Activated CD8-positive, alpha-beta memory T cell treated with anti-CD3 and anti-CD28 coated beads for 1 hour (primary cell): ENCODE measurements at places on chromosomes 6 and 20.

- no peak for DNase-seq
Observed at GRCh38 chr6:7505189-7505699, 36.2 kb upstream of the DSP start.

GRCh38 chr6:42352856-42353564, 98.7 kb downstream of the TRERF1 start:
- no peak for DNase-seq

GRCh38 chr6:40584741-40585140, 2.4 kb downstream of the LRFN2 start:
- no peak for DNase-seq

GRCh38 chr6:82989736-82990290, 75.8 kb downstream of the UBE3D start:
- DNase-seq = no peak

GRCh38 chr20:23541330-23541729, 27.0 kb downstream of the CST9L start:
- no peak for DNase-seq

GRCh38 chr20:59364611-59365010, 64.2 kb downstream of the EDN3 start:
- DNase-seq = no peak

- DNase-seq = no peak
Observed at GRCh38 chr6:46954837-46955451, 33.2 kb upstream of the ADGRF5 start.

GRCh38 chr20:16007962-16008361, 565.3 kb downstream of the KIF16B start:
- DNase-seq = no peak

- DNase-seq = no peak
Observed at GRCh38 chr6:104509355-104509754, 350.4 kb downstream of the HACE1 start.

DNA sequence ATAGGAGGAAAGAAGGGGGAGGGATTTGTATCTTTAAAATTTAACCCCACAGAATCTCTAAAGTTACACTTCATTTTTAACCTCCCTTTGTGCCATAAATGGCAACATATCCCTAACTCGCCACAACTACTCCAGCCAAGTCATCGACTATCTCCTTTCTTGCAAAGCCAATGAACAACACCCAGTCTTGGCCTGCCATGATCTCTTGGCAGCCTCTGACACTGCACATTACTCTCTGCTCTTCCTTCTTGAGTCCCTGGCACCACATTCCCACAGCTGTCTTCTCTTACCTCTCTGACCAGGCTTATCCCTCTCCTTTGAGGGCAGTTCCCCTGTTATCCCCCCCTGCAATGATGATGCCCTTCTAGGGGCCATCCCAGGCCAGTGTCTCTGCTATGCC, 42.5 kb downstream of the MBOAT1 start:
- DNase-seq = no peak

DNA sequence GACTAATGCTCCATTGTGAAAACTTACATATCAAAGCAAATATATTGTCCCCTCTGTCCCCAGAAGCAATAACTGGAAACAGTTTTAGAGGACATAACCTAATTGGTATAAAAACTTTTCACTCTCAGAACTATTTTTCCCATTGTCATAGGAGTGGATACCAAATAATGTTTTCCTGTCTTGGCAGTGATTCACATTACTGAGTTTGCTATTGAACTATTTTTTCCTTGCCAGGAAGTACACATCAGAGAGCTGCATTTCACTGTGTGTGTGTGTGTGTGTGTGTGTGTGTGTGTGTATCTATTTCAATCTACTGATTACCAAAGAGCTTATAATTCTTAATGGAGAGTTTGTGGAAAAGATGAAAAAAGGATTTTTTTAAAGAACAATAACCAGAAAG, 45.4 kb downstream of the AKAP12 start:
- DNase-seq = no peak

GRCh38 chr20:5864428-5864827, 85.9 kb downstream of the TRMT6 start:
- no peak for DNase-seq

DNA sequence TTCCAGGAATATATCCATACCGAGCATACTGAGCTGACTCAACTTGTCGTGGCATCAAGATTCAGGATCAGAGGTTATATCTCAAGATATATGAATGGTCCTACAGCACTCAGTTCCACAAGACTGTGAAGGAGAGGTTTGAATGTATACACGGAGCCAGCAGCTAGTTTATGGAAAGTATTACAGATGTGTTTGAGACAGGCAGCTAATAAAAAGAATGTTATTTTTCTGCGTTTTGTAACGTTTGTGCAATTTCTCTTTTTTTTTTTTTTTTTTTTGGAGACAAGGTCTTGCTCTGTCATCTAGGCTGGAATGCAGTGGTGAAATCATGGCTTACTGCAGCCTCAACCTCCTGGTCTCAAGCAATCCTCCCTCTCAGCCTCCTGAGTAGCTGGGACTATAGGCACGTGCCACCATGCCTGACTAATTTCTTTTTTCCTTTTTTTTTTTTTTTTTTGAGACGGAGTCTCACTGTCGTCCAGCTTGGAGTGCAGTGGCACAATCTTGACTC, 3.4 kb upstream of the FAM110A start:
- no peak for DNase-seq

DNA sequence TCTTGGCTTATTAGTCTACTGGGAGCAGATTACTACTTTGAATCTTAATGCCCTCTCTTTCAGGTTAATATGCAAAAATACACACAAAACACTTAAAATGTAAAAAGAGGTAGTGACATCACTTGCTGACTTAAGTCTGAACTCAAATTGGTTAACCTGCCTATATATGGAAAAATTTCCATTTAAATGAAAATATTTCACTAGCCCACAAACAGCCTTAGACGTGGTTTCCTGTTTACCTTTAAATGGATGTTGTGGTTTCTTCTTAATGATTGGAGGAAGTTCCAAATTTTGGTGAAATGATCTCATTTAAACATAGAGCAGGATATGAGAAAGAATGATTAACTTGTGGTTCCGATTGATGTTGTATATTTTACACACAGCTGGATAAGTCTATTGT, 553.7 kb downstream of the CD109 start:
- no peak for DNase-seq

GRCh38 chr6:3456395-3456897, 404 bp downstream of the SLC22A23 start:
- DNase-seq = no peak

DNA sequence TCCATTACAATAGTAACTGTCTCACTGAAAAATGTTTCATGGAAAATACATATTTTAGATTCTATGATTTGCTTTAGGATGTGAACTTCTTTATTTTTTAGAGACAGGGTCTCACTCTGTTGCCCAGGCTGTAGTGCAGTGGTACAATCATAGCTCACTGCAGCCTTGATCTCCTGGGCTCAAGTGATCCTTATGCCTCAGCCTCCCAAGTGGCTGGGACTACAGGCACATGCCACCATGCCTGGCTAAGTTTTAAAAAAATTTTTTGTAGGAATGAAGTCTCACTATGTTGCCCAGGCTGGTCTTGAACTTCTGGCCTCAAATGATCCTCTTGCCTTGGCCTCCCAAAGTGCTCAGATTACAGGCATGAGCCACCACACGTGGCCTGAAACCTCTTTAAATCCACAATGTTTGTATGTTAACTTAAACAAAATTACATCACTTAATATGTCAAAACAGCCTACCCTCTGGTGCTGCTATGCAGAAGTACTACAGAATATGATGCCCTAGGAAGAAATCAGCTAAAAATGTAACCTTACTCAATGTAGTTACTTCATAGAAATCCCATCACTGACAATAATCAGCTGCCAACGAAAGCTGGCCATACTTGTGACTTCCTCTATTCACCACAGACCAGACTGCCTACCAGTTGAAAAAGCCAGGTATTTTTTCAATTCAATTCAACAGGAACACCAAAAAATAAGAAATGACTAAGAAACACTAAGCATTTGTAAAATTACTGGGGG, 17.6 kb downstream of the EEF1A1 start:
- no peak for DNase-seq

- no peak for DNase-seq
Observed at GRCh38 chr20:46691196-46691595, 2.0 kb upstream of the TP53RK start.

GRCh38 chr6:144667532-144668503, 382.7 kb downstream of the UTRN start:
- DNase-seq = no peak

DNA sequence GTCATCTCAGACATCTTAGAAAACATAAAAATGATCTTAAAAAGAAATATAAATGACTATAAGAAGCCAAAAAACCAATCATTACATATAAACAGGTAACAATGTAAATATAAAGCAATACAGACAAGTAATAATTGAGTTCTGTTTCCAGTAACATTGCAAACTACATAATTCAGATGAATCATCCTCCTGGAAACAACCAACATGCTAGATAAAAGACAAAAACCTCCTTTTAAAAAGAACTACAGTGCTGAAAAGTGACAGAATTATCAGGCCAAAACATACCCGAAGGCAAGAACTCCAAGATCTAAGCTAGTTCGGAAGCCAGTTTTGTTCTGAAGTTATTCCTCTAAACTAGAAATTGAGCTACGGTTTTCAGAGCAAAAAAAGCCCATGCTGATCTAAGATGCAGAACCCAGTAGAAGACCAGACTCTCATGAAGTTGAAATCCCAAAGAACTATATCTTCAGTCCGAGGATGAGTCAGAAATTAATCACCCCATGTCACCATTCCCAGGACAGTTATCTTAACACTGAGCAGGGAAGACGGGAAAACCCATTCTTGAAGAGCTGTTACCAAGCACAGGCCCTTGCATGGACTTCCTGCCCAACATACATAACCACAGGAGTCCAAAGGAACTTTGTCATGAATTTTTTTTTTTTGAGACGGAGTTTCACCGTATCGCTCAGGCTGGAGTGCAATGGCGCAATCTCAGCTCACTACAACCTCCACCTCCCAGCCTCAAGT, 9.8 kb downstream of the PGM3 start:
- no peak for DNase-seq

DNA sequence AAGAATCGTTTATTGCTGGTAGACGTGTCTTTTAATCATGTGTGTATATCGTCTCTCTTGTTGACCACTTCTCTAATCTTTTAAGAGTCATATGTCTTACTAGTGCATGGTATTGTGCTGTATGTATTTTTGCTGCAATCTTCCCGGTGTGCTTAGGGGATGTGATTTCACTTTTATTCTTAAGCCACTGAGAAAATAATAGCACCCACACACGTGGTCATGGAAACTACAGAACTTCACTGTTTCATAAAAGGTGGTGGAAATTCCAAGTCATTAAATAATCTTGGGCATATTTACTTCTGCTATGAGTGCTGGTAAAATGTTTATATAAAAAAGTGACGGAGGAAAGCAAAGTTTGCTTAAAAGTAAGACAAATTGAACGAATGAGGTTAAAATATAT, 3.0 kb upstream of the CDYL start:
- no peak for DNase-seq

DNA sequence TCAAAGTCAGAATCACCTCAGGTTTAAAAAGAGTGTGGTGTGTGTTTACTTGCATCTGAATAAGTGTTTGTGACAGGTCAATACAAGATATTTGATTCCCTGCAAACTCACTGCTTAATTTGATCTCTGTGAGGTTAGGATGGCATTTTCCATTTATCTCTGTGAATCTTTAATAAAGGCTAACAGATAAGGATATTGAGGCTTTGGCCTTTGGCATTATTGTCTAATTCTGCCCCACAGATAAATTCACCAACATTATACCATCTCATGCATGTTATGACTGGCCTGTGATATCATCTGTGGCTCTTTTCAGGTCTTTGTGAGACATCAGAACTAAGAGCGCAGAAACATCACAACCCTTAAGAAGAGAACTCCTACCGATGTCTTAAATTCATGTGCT, 84.7 kb downstream of the TRMT6 start:
- no peak for DNase-seq

DNA sequence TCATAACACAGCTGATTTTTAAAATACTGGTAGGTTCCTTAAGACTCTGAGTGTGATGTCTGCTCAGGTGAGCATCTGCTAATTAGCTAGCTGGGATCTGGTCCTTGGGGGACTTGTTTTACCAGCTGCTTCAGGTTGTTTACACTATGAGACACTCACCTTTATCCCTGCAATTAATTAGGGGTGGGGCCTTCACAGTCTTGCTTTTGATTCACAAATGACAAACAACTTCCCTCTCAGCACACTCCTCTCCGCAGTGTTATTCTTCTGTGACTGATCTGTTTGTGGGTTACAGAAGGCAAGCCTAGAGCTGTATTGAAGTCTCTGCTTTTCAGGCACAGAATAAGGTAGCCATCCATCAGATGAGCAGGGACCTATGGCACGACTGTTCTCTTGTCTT, 62.0 kb upstream of the CD83 start:
- DNase-seq = no peak

DNA sequence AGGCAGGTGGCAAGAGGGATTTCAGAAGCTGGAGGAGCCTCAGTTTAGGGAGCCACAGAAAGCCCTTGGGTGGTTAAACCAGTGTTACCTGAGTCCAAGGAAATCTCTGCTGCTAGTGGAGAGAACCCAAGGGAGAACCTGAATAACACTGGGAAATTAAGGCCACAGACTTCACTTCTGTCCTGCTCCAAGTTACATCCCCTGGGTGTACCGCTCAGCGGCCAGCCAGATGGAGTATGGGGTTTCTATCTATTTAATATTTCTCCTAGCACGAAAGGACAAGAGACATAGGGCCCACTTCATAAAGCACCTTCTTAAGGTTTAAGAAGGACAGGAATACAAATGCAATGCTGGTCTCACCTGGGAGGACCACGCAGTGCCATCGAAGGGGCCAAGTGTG, 5.8 kb upstream of the CNKSR3 start:
- no peak for DNase-seq

DNA sequence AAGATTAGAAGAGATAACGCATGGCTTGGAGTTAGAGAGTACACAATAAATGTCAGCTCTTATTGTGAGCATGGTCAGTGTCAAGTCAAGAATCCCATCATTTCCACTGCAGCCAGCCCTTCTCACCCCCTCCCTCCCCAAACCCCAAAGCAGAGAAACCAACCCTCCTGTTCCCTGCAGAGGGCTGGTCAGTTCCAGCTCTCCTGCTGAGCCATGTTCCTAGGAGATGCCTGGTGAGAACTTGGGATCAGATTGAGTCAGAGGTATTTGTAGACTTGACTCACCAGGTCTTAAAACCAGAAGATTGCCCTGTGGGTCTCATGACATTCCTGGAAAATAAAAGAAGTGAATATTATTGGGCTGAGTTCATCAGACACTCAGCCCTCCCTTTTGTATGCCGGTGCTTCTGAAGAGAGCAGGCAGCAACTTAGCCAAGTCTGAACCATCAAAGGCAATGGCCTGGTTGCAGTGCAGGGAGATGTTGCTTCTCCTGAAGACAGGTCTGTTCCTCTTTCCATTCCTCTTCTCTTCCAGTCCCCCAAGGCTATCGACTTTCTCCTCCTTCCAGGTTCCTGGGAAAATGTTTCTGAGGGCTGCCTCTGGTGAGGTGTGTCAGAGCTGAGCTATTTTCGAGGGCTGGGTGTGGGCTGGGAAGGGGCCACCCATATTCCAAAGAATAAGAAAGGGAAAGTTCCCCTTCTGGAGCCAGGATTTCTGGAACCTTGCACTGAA, 278.2 kb upstream of the SUPT3H start:
- no peak for DNase-seq

DNA sequence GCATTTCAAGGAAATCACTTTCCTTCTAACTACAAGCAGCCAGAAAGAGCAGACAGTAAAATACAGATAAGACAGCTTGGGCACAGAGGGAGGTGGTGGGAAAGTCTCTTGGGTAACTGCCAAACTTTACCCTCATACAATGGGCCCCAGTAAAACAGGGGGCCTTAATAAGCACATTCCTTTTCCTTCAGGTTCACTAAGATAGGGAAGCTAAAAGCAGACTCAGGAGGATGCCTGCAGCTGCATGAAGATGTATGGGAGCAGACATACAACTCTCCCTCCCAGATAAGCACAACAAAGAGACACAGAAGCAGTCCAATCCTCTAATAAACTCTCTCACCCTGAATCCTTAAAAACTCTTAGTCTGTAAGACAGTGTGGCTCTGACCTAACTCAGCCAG, 49.0 kb downstream of the SIM1 start:
- DNase-seq = no peak
